Epithelial cell of prostate (primary cell): ENCODE measurements at places on chromosomes 13 and 19.

DNA sequence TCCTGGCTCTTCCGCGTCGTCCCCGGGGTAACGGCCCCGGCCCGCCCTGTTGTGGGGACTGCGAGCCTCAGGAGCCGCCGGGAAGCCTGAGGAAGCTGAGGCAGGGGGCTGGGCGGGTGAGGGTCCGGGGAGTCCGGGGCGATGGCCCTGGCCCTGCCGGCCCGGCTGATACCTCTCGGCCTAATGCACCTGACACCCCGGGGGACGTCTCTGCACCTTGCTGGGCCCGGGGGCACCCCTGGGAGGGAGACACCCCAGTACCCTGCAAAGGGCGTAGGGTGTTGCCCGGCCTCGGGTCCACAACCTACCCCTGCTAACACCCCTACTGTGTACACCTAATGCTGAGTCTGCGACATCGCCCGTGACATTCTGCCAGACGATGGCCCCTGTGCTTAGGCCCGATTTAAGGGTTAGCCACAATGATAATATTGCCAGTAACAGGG, 410 bp downstream of the PIN1 start:
- no peak for DNase-seq

GRCh38 chr13:33543089-33543459, 257.5 kb upstream of the STARD13 start:
- DNase-seq, result no peak

DNA sequence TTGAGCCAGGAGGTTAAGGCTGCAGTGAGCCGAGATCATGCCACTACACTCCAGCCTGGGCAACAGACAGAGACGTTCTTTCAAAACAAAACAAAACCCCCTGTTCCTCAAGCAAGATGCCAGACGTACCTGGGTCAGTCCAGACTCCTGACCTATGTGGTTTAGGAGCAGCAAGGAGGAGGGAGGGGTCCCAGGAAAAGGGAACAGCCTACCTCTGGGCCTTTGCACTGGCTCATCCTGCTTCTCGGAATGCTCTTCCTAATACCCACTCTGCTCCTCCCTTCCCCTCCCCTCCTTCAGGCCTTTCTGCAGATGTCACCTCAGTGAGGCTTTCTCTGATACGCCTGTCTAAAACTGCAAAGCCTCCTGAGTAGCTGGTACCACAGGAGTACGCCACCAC, 9.5 kb downstream of the RINL start:
- DNase-seq, result no peak

DNA sequence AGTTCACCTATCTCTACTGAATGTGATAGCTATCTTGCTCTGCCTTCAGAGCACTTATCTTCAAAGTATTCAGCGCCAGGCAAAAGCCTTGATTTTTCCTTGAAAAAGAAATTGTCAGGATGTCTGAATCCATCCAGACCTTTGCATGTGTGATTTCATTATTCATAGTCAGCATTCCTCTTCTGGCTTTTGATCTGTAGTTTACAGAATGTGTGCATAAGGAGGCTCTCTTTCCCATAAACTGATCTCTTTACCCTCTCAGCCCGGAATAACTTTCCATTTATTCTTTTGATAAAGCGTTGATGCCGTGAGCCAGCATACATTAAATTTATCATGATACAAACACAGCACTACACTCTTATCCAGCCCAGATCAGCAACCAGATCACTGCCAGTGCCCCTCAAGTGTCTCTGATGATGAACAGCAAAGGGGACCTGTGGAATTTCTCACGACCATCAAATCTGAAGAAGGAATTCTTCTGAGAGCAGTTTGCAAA, 130.8 kb downstream of the DNAJC15 start:
- DNase-seq, result no peak

GRCh38 chr13:113928685-113929627, 44.9 kb downstream of the C13orf46 start:
- DNase-seq, result no peak

- DNase-seq, result no peak
Measured at GRCh38 chr13:109332506-109333499, 453.6 kb downstream of the IRS2 start.

GRCh38 chr13:33682020-33682564, 135.9 kb upstream of the RFC3 start:
- no peak for DNase-seq

GRCh38 chr19:56139847-56140582, 1.1 kb upstream of the ZNF444 start:
- DNase-seq, result no peak

DNA sequence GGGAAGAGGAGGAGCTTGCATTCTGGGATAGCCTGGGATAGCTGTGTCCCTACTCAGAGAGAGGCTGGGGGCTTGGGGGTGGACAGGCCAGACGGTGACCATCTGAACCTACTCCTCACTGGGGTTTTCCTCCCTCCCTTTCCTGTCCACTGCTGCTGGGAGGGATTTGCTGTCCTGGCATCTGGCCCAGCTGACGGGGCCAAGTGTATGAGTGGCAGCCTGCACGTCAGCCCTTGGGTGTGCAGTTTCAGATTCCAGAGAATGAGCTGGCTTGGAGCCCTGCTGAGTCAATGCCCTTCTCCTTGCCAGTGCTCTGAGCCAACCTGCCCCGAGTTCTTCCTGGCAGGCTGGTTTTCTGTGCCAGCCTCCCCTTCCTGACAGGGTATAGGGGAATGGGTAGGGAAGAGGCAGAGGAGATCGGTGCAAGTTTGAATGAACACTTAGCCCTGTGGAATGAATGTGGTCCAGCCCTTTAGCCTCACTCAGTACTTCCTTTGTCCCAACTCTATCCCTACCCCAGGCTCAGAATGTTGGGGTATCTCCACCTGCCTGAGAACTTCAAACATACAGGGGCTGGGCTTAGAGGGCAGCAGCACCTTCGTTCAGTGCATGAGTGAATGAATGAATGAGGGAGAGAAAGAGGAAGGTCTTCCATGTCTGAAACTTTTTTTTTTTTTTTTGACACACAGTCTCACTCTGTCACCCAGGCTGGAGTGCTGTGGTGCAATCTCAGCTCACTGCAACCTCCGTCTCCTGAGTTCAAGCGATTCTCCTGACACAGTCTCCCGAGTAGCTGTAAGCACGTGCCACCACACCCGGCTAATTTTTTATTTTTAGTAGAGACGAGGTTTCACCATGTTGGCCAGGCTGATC, 1.8 kb upstream of the ANGPTL4 start:
- DNase-seq, result peak; percentile 98

DNA sequence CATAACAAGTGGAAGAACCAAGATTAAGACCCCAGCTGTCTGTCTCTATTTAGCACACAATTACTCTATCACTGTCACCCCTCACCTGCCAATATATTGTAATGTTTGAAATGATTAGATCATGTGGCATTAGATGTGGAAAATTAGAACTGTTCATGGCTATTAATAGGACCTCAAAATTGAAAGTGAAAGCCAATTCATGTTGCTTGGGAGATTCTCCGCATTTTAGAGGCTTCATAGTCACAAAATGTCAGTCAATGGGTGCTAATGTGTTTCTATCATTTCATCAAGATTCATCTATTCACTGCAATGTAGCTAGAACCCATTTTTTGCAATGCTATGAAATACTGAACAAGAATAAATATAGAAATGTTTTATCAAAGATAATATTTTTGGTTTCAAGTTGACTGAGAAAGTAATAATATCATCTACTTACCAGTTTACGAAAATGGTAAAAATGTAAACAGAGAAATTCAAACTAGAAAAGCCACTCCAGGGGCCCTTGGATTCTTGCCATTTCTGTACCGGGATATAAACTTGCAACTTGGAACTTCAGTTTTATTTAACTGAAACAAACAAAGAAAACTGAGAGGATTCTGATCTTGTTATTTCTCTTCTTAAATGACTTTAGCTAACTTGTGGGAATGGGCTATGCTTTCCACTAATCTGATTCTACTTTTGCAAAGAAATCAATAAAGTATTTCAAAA, 388.6 kb downstream of the DCT start:
- no peak for DNase-seq
